ENCODE measurements at places on chromosomes 13 and 19.

GRCh38 chr13:35765366-35765765, 288.9 kb upstream of the MAB21L1 start:
- no peak for DNase-seq

GRCh38 chr19:50697414-50698124, 22.0 kb downstream of the SHANK1 start:
- no peak for DNase-seq

- DNase-seq: no peak
Observed at GRCh38 chr13:27295096-27295495, 24.5 kb downstream of the RASL11A start.

DNA sequence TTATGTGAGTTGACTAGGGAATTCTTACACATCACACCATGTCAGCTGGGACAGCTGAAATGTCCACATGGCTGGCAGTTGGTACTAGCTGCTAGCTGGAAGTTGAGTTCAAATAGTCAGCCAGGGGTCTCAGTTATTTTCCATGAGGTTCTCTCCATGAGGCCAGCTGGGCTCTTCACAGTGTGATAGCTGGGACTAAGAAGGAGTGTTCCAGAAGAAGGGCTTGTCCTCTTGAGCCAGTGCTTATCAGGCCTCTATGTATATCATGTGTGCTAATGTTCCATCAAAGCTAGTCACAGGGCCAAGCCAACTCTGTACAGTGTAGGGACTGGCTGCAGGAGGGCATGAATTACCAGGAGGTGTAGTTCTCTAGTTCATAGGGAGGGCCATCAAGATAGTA, 11.8 kb downstream of the USPL1 start:
- DNase-seq: no peak

- DNase-seq: no peak
Observed at GRCh38 chr13:75739244-75739868, 103.2 kb downstream of the LMO7 start.

DNA sequence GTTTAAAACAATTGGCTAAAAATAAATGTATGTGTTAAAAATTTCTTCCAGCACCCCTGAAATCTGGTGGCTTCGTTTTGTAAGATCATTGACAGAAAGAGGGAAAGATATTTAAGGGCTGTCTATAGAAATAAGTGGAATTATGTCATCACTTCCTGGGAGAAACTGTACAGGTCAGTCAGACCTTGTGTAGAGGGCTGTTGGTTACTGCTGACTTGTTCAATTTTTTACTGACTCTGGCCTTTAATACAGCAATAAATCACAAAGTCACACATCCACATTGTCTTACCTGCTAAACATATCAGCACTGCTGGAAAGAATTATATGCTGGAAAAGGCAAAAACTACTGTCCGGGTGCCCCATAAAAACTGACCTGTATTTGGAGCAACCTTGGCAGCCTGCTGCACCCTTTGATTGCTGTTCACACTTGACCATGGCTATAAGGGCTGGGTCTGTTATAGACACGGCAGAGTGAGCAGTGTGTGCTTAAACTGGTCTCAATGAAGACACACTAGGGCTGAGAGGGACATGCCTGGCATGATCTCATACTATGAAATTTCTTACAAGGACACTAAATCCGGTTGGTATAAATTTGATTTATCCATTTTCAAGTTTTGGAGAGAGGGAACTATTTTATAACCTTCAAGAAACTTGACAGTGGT, 162.1 kb downstream of the NHLRC3 start:
- DNase-seq: no peak

GRCh38 chr13:78779608-78780007, 120.7 kb upstream of the OBI1 start:
- DNase-seq: no peak

- no peak for DNase-seq
Observed at GRCh38 chr13:59660582-59660981, 503.1 kb downstream of the DIAPH3 start.

GRCh38 chr19:752652-753517, 2.0 kb downstream of the MISP start:
- no peak for DNase-seq
